ENCODE measurements at places on chromosomes 7 and 10.

- no peak for DNase-seq
Observed at GRCh38 chr7:42219447-42219846, 17.6 kb downstream of the GLI3 start.

GRCh38 chr10:98262571-98262970 lies 5.4 kb downstream of the LOXL4 start:
- DNase-seq: no peak

GRCh38 chr7:146115851-146116520 lies 615 bp upstream of the CNTNAP2 start:
- peak; percentile 92 for DNase-seq

DNA sequence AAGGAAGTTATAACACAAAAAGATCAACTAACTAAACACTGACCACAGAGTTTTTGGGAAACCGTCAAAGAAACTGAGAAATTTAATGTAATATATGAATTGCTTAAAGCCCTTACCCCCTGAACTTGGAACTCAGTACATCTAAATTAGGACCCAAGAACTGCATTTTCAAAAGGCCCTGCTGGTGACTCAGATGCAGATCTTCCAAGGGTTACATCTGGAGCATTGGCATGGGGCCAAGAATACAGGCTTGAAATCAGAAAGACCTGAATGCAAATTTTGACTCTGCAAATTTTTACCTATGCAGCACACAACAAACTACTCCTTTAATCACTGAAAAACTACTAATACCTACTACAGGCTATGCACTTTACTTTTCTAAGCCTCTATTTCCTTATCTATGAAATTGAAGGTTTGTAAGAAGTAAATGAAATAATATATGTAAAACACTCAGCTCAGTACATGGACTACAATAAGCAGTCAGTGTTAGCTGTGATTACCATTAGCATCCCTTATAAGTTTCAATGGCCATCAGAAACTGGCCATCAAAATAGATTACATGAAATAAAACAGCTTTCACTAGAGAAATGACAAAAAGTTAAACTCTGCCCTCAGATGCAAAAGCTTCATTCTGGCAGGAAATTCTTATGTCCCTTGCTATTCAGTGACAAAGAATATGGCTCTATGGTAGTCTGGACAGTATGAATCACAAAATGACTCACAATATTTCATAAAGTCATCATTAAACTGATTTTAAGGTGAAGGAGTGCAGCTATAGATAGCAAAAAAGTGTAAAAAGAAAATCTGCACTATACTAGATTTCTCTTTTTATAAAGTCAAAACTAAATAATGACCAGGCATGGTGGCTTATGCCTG lies 43.6 kb downstream of the NSUN6 start:
- no peak for DNase-seq

- DNase-seq: no peak
Observed at GRCh38 chr10:11702264-11702663, 39.9 kb upstream of the ECHDC3 start.

- DNase-seq: no peak
Observed at GRCh38 chr10:120005207-120006201, 113.0 kb downstream of the SEC23IP start.

DNA sequence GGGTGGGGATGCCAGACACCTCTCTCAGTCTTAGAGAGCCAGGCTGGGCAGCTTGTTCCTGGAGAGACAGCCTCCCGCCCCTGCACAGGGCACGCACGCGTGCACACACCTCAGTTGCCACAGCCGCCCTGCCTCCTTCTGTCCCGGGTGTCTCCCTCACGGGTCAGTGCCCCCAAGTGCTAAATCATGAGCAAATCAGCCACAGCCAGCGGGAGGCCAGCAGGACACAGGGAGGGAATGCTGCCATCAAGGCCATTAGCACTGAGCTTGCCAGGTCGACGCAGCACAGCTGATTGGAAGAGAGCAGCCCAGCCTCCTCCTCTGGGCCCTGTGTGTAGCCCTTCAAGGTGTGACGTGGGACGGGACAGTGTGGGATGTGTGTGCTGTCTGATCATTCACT lies 130.4 kb downstream of the CDH23 start:
- DNase-seq: no peak

DNA sequence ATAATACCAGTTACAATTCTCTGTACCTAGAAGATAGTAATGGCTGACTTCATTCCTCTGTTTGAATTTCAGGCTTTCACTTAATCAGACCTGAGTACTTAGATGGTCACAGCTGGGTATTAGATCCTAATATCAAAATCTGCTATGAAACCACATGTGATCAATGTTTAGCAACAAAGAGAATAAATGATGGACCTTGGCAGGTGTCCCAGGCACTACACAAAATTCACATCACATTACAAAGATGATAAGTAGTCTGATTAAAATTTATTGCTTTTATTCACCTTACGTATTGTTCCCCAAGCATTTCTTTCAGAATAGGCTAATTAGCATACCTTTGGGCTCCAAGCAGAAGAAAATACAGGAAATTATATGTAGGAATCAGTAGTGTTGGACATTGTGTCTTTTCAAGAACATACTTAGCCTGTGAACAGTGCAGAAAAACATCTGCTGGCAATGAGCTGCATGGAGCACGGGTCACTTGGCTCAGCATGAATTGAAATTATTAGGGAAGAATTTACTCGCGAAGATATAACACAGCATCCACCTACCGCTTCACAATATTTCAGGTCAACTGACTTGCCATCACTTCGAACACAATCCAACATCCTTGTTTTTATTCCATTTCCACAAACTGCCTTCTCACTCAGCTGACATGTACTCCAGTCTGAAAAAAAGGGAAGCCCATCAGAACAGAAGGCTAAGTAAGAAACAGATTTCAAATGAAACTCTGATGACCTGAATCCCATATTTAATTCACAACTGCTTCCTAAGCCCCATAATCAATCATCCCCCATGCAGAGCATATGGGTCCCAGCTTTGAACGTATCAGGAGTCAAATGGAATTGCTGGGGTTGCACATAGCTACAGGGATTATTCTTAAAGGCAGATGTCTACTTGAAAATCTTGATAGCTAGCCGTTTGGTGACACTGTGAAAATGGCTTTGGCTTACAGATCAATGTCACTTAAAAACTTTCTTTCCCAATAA lies 421.0 kb downstream of the THSD7A start:
- no peak for DNase-seq

DNA sequence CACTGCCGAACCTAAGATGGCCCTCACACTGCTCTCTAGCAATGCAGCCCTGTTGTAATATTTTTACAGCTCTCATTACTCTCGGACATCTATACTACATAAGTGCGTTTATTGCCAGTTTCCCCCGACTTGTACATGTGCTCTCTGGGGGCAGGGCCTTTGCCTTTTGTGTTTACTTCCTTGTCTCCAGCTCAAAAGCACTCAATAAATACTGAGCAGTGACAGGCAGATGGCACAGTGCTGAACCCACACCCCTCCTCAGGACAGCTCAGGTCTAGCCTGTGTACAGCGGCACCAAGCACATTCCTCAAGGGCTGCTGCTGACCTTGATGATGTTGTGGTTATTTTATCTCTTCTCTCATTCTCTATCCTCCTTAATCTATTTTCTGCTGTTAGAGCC lies 68.0 kb upstream of the ELMO1 start:
- no peak for DNase-seq

DNA sequence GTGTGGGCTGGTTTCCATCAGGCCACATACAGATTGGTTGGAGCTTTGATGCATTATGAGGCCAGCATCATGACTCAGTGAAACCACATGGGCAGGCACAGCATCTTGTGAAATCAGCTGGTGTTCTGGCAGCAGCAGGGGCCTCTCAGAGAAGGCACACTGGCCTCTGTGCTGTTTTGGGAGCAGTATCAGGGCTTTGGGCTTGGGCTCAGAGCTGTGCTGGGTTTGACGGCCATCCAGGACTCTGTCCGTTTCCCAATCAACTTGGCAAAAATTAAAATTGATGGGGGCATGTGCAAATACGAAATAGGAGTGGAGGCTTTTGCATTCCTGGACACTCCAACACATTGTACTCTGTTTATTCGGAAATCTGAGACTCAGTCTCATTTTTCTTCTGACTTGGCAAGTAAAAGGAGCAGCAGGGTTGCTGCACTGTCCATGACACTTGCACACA lies 190.9 kb downstream of the BMPER start:
- no peak for DNase-seq

DNA sequence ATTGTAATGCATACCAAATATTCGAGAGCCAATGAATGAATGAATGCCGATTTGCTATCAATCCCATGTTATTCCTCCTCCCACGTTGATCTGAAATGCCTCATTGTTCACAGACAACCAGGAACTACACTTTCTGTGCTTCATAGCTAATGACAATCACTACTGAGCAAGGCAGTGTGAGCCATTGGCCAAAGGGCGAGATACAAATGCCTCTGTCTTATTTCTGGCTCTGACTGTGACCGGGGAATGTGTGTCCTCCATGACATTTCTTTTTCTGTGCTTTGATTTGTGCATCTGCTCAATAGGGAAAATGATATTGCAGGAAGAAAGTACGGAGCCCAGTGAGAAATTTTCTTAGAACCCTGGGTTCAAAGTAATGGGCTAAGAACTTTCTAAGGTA lies 217.1 kb downstream of the CXCL12 start:
- no peak for DNase-seq

- no peak for DNase-seq
Observed at GRCh38 chr7:28142650-28143049, 37.9 kb downstream of the JAZF1 start.

- DNase-seq: no peak
Observed at GRCh38 chr7:78279457-78279856, 480.9 kb downstream of the PHTF2 start.

- no peak for DNase-seq
Observed at GRCh38 chr7:106767498-106768323, 97.4 kb upstream of the PIK3CG start.

DNA sequence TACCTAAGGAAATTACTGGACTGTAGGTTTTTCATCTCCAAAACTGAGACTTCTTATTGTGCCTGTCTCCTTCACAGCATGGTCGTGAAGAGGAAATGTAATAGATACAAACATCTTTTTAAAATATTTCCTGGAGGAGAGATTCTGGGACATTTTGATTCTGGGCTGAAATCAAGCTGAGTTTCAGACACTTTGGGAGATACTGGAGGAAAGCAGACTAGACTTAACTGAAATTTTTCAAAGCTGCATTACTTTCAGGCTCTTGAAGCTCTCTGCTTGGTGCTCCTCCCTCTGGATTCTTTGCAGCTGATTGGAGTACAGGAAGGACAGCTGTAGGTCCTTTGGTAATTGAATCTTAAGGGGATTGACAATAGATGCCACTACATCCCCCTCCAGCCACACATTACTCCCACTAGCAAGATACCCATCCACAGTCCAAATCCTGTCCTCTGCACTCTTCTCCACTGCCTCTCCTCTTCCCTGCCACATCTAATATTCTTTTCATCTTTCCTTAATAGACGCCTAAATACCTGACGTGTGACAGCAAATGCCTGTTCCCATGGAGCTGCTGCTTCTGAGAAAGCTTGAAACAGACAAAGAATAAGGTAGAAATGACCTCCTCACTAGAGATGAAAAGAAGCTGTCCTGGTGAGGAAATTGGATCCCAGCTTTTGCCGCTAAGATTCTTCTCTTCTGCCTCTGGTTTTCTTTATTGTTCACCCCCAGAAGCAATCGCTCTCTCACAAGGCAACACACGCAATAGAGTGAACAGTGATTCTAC lies 111.5 kb upstream of the PHYHIPL start:
- no peak for DNase-seq

DNA sequence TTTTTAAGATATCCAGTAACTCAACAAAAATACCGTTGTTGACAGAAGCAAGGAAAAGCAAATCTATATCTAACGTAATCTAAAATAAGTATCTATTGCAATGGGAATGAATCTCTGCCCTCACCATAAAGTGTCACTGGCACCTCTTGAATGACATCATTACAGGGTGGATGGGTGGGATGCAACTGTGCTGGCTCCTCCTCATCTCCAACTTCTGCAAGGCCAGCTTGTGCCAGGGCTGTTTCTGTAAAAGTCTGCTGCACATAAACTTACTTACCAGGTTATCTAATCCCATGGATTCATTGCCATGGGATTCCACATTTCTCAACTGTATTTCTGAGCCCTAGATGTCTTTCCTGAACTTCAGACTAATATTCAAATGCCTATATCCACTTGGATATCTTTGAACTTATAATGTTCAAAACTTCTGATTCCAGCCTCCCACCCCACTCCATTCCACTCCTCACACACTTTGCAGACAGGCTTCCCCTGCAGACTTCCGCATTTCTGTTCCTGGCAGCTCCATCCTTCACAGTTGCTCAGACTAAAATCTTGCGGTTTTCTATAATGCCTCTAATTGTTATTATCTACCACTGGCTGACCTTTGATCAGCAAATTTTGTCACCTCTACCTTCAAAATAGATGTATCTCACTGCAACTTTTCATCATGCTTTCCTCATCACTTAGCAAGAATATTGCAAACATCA lies 10.7 kb downstream of the FGL2 start:
- no peak for DNase-seq

Measured in right forelimb (tissue), 1 donor.